ENCODE measurements at places on chromosomes 6 and 20.

DNA sequence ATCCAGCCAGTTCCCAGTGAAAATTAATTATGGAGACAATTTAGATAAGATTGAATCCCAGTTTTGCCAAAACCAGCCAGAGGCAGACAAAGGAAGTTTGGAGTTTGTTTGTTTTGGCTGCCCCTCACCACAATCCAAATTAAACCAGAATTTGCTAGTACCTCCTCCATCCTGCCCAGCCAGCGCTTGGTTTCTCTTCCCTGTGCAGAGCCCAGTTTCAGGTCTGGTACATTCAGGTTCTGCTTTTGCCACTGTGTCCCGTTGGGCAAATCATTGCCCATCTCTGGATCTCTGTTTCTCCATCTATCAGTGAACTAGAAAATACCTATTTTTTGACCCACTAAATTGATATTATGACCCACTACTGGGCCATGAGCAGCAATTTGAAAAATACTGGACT lies 26.4 kb downstream of the FOXP4 start:
- no peak for DNase-seq

DNA sequence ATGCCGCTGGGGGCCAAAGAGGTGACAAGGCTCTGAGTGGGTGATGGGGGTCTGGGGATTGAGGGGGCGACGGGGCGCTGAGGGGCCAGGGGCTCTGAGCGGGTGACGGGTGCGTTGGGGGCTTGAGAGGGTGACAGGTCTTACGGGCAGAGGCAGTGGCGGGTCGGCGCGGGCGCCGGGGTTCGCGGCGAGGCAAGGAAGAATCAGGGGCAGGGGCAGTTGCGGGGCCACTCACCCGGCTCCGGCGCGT lies 146 bp downstream of the ZNFX1 start:
- no peak for DNase-seq

DNA sequence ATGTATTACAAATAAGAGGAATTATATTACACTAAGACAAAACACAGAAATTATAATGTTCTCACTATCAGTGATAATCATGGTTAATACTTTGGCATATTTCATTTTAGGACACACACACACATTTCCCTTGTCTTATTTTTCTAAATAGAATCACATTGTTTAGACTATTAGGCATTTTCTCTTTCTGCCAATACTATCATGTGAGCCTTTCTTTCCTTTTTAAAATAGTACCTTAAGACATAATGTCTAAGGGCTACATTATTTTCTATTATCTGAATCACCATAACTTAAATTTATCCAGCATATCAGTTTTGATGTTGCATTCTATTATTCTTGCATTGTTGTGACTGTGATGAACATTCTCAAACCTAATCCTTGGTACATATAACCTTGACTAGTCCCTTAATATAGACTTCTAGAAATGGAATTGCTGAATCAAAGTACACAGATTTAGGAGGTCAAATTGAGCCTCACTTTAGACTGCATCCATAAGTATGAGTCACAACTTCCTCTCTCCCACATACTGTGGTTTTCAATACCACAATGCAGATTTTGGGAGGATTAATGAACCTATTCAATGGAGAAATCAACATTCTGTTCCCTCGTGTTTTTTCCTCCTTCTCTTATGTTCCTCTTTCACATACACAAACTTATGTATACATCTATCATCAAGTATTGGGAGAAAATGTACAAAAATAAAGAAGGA lies 212.6 kb downstream of the MOXD1 start:
- DNase-seq, result no peak

- no peak for DNase-seq
Observed at GRCh38 chr6:144065213-144065660, 30.1 kb downstream of the SF3B5 start.
